ENCODE measurements at places on chromosomes 3 and 15.

- no peak for DNase-seq
Measured at GRCh38 chr3:7172996-7173395, 312.1 kb downstream of the GRM7 start.

DNA sequence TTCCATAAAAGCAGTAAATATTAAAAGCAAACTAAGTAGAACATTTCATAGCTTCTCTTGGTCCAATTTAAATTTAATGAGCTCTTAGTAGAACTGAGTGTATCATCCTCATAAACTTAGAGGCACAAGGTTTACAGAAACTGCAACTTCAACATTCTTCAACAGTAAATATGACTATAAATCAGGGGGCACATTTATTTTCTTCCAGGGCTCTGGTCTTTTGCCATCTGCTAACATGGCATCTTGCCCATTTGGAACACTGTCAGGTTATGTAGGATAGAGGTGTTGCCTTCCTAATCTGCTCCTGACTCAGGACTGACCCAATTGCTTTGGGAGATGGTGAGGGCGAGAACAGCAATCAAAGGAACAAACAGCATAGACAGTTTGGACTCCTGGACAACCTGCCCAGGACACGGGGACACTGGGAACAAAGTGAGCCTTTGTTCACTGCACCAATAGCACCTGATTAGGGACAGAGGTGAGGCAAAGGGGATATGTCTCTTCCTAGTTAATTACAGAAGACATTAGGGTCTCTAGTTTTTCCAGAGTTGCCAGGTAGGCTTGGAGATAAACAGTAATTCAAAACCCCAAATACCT, 610.2 kb upstream of the ROBO2 start:
- no peak for DNase-seq

GRCh38 chr3:29312960-29313452, 32.1 kb downstream of the RBMS3 start:
- DNase-seq = no peak

DNA sequence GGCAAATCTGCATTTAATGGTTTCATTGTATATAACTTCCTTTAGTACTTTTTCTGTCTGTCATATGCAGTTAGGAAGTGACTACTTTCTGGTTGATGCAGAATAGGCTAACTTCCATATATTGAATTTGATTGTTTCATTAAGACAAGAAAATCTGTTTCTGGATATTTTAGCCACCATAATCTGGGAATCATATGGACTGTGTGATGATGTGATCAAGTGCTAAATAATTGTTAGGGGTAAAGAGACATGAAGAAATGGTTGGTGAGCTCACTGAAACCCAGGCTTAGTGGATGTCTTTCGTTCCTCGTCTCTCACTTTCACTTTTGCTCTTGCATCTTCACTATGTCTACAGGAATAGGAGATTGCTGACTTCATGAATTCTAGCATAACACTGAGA, 3.5 kb upstream of the MNS1 start:
- DNase-seq = no peak

- no peak for DNase-seq
Measured at GRCh38 chr3:168709073-168709472, 613.3 kb upstream of the GOLIM4 start.

GRCh38 chr3:27914199-27914598, 192.1 kb upstream of the EOMES start:
- DNase-seq = no peak

- DNase-seq = no peak
Measured at GRCh38 chr3:32226875-32227500, 11.5 kb upstream of the CMTM8 start.

- DNase-seq = no peak
Measured at GRCh38 chr15:68997930-68998777, 16.3 kb upstream of the NOX5 start.

- DNase-seq = no peak
Measured at GRCh38 chr3:14265246-14265962, 86.8 kb downstream of the LSM3 start.

DNA sequence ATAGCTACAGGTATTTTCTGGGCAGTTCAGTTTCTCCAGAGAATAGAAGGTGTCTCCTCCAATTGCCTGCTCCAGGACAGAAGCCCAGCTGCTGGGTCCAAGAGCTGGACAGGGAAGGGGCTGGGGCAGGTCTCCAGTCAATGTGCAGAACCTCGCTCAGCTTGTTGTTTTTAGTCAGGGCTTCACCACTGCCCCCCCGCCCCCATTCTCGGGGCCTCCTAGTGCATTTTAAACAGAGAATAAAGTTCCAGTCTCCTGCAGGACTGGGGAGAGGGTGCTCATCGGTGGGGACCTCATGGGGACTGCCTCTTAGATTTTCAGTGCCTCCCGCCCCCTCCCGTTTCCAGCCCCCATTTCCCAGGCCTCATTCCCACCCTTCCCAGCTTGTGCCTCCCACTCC, 216.6 kb downstream of the XXYLT1 start:
- no peak for DNase-seq

- peak; percentile 73 for DNase-seq
Measured at GRCh38 chr3:53195602-53196574, 34.9 kb downstream of the PRKCD start.

DNA sequence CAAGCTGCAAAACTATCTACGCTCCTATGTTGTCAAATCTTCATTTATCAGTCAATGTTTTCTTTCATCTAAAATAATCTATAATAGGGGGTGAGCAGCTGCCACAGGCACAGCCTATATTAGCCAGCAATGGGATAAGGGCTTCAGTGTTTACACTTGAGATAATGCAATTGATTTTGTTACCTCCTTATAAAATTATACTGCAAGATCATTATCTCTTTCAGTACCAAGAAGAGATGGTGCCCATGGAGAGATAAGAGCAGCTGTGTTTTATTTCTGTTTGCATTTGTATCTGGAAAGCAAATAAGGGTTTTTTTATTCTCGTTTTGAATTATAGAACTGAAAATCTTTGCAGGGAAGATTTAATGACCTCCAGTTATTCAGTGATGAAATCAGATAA, 68.9 kb downstream of the PLD1 start:
- DNase-seq = no peak

DNA sequence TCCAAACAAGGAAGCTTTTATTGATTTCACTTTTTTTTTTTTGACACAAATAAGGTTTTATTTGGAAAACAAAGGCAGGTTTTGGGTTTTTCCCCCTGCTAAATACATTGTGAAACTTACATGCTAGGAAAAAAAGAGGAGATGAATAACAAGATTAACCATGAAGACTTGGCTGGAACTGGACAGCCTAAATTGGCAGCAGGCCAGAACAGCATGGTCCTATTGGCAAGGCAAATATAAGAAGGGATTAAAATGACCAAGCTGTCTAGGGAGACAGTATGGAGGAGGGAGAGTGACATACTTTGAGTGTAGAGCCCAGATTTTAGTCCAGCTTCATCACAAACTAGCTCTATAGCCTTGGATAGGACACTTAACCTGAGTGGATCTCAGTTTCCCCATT, 63.9 kb upstream of the BBX start:
- no peak for DNase-seq

GRCh38 chr15:95557226-95558046, 773.1 kb upstream of the NR2F2 start:
- DNase-seq = no peak

GRCh38 chr3:123660900-123661299, 76.0 kb upstream of the HACD2 start:
- no peak for DNase-seq

GRCh38 chr3:72344647-72345046, 503.6 kb downstream of the SHQ1 start:
- DNase-seq = no peak

GRCh38 chr3:87367736-87368135, 91.4 kb upstream of the POU1F1 start:
- no peak for DNase-seq
